ENCODE measurements at places on chromosomes 7 and 10.
A peak's percentile ranks its signal among the peaks of the same experiment; 100 is the strongest.

DNA sequence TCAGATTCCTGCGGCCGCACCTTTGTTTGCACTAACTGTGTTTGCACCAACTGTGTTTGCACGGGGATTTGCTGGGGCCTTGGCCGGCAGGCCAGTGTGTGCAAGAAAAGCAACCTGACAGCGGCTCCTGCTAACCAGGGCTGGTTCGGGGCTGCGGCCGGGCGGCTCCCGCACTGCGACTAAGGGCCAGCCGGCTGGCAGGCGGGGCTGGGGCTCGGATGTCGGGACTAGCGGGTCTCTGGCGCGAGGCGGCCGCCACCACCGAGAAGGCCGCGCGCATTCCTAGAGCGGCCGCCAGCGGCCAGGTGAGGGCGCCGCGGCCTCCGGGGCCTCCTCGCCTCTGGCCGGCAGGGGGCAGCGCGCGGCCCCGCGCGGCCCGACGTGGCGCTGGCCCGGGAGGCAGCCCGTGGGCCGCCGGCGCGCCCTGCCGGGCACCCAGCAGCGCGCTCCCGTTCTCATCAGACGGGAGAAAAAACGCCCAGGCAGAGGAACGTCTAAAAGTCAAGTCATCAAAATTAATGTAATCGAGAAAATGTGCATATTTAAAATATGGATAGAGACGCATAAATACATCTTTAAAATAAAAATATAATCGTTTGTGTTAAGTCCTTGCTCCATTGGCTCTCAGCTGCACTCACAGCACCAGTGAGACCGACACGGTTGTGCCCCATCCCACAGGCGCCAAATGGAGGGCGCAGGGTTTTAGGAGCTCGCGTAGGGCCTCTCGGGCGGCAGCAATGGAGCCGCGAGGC lies 38.5 kb downstream of the ZNF777 start:
- peak; percentile 26 for DNase-seq

- no peak for DNase-seq
These were observed 151.2 kb downstream of the TCERG1L start for GRCh38 chr10:131160219-131160875.

- no peak for DNase-seq
These were observed 251.0 kb downstream of the PCDH15 start for GRCh38 chr10:54550016-54550415.

DNA sequence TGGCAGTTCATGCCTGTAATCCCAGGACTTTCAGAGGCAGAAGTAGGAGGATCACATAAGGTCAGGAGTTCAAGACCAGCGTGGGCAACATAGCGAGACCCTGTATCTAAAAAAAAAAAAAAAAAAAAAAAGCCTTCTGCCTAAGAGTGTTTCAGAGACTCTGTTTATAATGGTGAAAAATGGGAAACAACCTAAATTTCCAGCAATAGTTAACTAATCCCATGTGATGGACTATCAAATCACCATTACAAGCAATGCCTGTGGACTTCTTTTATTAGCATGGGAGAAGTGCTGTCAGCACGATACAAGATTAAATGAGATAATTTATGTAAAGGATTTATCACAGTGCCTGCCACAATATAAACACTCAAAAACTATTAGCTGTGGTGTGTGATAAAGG lies 67.5 kb upstream of the CUX1 start:
- no peak for DNase-seq

- DNase-seq: no peak
These were observed 33.9 kb downstream of the PTTG1IP2 start for GRCh38 chr7:90503367-90503766.

DNA sequence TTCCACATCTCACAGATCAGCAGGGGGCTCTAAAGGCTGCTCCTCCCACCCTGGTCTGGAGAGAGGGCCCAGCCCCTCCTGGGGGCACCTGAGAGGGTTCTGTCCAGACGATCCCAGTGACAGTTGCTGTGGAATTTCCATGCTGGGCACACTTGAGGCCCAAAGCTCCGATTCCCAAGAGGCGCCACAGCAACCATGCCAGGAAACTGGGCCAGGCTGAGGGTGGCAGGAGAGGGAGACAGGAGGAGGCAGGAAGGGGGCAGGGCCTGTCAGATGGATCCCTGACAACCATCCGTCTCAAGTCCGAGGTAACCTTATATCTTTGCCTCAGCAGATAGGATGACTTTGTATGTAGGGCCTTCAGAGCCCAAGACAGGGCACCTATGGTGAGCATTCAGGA lies 4.3 kb upstream of the NOS3 start:
- DNase-seq: no peak

DNA sequence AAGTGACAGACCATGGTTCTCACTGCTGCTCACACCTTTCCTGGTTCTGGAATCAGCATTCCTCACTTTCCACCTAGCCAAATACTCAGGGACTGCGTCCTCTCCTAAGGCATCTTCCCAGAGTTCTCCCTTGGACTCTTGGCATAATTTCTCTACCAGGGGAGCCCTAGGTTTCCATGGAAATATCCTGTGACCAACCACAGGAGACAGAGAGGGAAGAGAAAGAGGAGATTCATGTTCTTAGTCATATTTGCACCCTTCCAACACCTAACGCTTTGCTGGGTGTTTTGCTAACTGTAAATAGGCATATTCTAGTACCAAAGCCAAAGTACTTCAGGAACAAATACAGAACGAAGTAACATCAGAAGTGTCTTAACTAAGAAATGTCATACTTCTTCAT lies 28.6 kb downstream of the DENND11 start:
- no peak for DNase-seq

- no peak for DNase-seq
These were observed 64.2 kb upstream of the LYZL1 start for GRCh38 chr10:29224631-29225030.

GRCh38 chr7:26090927-26091519 lies 61.0 kb upstream of the NFE2L3 start:
- DNase-seq: peak; percentile 59

DNA sequence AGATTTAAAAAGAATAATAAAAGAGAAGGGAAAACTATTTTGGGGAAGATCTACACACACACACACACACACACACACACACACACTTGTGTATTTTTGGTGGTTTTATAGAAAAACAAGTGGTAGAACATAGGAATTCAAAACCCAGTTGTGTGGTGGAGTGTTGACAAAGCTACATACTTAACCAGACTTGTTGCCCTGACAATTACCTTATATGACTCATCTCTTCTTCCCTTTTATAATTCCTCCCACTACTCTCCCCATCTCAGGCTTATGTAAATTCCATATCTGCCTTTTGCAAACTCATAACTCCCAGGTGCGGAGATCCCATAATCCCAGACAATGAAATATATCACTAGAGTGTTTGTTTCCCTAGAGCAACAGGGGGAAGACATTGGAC lies 873.7 kb downstream of the NXPH1 start:
- DNase-seq: no peak

- no peak for DNase-seq
These were observed 11.2 kb downstream of the WDR86 start for GRCh38 chr7:151398446-151399304.
